Right lung (tissue), 10 donors: ENCODE measurements at places on chromosomes 3 and 15.

GRCh38 chr3:111923095-111923771, 55.6 kb upstream of the ABHD10 start:
- DNase-seq, result no peak

DNA sequence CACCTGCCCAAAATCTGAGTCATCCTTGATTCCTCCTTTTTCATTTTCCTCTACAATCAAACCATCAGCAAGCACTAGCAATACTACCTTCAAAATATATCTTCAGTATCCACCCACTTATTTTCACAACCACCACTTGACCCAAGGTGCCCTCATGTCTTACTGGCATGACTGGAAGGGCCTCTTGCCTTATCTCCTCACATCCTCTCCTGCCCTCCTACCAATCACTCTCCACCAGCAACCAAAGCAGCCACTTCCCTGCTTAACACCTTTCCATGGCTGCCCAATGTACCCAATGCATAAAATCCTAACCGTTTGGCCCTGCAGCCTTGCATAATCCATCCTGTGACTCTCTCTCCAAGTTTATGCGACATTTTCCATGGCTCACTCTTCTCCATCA, 76.0 kb downstream of the MTHFS start:
- DNase-seq, result no peak

DNA sequence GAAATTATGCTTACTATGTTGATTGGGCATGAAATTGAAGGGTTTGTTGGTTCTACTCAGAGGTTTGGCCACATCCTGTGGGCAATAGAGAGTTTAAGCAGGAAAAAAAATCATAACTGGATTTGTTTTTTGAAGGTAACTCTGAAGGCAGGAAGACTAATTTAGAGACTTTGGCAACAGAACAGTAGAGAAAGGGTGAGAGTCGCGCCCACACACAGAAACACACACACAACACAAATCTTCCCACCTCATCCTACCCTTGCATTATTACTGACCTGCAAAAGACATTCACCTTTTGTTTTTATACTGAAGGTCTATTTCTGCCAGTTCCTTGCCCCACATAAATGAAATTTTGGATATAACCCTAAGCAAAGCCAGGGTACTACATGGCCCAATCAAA, 270.6 kb downstream of the TBL1XR1 start:
- DNase-seq, result no peak

DNA sequence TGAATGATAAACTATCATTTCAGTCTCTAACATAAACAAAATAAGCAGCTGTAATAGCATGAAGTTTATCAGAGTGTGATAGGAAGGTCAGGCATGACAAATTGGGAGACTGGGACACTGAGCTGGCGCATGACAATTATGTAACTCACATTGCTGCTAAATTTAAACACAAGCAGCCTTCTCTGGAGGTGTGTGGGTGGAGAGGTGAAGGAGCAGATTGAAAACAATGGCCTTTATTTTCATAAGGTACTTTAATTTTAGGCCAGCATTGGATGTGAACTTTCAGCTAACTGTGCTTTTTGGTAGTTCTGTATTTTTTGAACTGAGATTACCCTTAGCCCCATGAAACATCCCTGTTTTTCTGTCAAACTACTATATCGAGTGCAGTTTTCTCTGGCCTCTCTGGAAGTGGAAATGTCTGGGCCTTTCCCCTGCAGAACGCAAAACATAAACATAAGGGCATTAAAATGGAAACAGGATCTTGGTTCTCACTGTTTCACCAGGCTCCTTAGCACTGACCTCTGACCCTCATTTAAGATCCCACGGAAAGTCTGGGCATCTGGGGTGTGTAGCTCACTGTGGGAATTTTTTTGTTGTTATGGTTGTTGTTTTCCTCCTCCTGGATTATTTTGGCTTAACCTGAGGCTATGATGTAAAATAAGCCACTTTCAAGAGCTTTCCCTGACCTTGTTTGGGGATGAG, 160.1 kb upstream of the DPH6 start:
- DNase-seq, result no peak

DNA sequence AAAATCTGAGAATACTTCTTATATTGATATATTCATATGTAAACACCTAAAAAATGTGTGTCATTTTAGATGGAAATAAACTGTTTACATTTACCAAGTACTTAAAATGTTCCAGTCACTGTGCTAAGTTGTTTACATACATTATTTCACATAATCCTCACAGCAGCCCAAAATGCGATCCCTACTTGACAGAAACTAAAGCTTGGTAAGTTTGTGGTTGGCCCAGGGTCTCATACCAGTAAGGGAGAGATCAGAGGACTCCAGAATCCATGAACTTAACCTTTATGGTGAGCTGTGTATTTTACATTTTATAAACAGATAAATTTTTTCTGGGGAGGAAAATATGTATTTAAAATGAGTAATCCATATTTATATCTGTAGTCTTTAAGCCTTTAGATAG, 51.2 kb downstream of the SLC25A26 start:
- DNase-seq, result no peak

GRCh38 chr3:5013021-5013906, 34.0 kb downstream of the BHLHE40 start:
- DNase-seq, result no peak

DNA sequence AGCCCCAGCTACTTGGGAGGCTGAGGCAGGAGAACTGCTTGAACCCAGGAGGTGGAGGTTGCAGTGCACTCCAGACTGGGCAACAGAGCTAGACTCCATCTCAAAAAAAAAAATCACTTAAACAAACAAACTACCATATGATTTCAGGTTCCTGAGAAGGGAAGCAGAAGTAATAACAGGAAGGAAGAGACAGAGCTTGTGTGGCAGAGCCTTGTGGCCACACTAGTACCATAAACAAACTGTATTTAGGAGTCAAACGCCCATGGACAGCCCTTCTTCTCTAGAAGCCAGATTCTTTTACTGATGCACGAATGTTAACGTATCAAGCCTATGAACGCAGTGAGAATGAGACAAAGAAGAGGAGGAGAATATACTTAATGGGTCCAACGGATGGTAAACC, 12.0 kb downstream of the MTMR10 start:
- DNase-seq, result no peak

- no peak for DNase-seq
These were observed 61.0 kb downstream of the GPR160 start for GRCh38 chr3:170098753-170099152.

DNA sequence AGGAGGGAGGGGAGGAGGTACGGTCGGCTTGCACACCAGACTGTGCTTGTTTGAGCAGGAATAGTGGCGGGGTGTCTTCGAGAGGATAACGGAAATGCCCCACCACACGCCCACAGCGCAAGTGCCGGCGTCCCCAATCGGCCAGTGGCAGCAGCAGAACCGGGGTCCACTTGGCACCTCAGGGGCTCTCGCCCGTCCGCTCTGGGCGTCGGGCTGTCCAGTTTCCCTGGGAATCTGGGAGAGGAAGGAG, 53.7 kb downstream of the CCDC54 start:
- DNase-seq, result no peak

GRCh38 chr3:187567661-187568121, 102.5 kb downstream of the SST start:
- DNase-seq, result no peak

GRCh38 chr15:30033763-30034162, 49.0 kb upstream of the GOLGA8J start:
- no peak for DNase-seq

DNA sequence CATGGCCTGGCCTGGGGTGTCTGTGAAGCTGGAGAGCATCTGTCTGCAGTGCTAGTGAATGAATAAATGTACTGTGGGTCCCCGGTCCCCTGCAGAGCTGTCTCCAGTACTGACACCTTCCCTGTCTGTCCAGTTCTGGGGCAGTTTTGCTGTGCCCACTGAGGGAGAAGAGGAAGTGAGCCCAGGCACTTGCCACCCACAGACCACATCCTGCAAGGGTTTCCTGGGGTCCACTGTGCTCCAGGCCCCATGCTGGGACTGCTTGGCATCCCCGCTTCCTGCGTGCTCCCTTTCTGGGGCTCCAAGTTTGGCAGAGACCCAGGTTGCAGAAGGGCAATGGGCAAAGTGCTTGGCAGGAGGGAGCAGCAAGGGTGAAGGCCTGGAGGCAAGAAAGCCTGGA, 4.9 kb upstream of the SLC6A6 start:
- DNase-seq, result no peak

DNA sequence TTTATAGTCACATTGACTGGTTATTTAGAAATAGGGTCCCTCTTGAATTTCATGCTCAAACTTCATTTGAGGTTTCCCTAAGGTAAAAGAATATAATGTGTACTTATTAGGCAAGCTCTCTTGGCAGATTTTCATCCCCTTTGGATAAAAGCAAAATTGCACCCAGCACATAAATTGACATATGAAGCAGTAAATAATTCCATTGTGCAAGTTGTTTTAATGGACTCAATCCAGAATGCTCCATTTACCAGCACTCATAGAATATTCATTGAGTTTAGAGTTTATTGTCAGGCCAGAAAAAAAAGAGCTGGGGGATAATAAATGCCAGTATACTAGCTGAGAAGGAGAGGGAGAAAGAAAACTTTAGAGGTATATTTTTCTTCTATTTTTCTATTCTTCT, 136.8 kb downstream of the TPRG1 start:
- no peak for DNase-seq

GRCh38 chr3:12970684-12971083, 102.5 kb downstream of the IQSEC1 start:
- no peak for DNase-seq

- DNase-seq, result no peak
These were observed 265.8 kb downstream of the TAFA4 start for GRCh38 chr3:68666429-68667136.

- no peak for DNase-seq
These were observed 265.2 kb upstream of the GOLGA6L4 start for GRCh38 chr15:83970295-83970890.

GRCh38 chr3:188507244-188507720, 353.3 kb downstream of the LPP start:
- DNase-seq, result peak; percentile 8

DNA sequence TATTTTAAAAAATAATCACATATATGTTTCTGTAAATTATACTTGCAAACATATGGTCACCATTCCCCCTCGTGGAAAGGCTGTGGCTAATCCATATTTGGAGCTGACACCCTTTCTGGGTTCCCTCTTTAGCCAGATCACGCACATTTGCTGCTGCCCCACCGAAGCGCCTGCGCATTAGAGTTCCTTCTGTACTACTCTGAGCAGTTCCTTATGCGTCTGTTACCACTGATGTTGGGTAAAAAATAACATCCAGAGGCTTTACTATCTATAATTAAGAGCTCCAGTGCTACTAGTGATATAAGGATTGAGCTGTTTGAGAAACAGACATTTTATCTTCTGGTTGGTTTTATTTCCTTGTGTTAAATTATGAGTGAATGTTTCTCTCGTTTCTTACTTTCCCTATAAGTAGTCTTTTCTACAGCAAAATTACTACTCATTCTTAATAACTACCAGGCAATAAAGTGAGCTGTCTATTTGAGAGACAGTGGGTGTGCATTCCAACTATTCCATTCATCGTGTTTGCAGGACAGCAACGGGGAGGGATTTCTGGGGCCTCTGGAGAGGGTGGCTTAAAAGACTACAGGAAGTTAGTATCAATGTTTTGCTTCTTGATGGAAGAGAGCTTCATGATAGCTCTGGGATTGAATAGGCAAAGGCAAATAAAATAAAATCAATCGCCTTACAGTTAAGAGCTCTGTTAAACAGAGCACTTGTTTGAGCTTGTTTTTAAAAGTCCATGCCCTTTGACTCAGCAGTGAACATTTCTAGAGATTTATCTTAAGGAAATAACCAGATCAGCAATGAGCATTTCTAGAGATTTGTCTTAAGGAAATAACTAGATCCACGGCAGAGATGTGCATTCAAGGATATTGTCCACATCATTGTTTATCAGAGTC, 245.2 kb downstream of the CD47 start:
- DNase-seq, result no peak

- DNase-seq, result no peak
These were observed 565.8 kb downstream of the IGSF11 start for GRCh38 chr3:118468801-118469200.

DNA sequence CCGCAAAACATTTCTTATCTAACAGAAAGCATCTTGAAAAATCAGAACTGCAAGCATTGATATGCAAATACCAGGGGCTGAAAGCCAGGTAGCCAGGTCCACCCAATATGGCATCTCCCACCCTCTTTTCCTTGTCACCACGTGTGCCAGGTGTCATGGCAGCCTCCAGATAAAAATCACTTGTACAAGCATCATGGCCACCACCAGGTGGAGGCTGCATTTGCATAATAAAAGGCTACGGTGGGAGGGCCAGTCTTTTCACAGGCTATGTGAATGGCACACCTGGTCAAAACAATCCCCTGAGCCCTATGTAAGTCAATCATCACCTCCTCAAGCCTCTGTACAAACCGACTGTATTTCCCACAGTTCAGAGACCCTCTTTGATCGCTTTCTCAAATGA, 1233.1 kb upstream of the ALCAM start:
- no peak for DNase-seq

DNA sequence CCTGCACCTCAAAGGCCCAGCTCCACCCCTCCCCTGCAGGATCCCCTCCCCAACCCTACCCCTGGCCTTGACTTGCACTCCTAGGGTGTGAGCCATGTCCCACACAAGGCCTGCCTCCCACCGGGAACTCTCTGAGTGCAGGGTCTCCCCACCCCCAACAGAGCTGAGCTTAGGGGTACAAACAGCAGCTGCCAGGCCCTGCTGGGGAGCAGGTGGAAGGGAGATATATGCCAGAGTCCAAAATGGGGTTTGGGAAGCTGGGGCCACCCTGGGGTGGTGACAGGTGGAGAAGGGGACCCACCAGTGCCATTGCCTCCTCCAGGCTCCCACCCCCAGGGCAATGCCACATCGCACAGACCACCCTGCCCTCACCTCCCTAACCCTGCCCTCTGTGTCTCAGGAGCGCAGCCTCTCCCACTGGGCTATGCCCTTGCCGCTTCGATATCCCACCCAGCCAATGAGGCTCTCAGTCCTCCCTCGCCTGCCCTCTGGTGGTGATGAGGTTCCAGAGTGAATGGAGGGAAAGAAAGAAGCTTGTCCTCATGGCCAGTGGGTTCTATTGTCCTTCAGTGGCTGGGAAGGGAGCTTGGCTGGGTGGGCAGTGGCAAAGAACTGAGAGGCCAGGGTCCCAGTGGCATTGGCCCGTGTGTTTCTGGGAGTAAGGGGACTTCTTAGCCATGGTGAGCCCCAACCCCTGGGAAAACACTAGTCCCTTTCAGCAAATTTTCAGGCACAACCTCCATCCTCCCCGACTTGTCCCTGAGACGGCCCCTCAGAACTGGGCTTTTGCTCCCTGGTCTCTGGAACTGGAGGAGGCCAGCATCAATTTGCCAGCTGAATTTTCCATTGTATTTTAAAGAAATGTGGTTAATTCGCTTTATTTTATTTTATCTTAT, 46.8 kb downstream of the CYP11A1 start:
- DNase-seq, result no peak
